ENCODE measurements at places on chromosomes 5 and 9. TPM values are rescaled to one million over a fixed set of nuclear protein-coding genes. Genes with fewer than 3 reads are reported as not detected.

PDZD2 gene
- 0.91 TPM for total RNA-seq

DNA sequence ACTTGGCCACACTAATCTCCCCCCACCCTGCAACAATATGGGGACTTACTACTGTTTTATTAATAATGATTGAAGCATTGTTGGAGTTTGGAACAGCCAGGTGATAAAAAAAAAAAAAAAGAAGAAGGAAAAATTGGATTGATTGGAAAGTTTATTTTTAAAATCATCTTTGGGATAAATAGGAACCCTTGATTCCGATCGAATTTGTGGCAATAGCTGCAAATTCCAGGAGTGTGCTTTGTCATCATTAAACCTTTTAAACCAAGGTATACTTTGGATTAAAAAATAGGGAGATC is 907 bp upstream of the NR2F1 start:
- DNase-seq, result no peak

DNA sequence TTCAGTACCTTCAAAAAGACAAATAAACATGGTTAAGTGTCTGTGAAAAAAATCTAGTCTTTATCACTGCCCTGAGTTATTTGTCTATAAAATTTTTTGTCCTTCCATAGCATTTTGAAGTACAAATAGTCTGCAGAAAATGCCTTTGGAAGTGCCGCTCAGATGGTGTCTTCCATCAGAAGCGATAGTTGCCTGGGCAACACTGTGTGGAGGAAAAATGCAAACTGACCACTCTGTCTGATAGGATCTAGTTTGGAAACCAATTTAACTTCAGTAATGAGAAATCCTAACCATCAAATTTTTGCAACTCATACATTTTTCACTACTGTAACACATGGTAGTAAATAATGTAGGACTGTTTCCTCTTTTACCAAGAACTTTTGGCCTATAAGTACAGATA is 449.9 kb downstream of the PRELID2 start:
- DNase-seq, result no peak

GRCh38 chr9:125189011-125189360 is 617 bp downstream of the PPP6C start:
- DNase-seq, result peak; percentile 24

- DNase-seq, result peak; percentile 81
These were observed 38.4 kb upstream of the PLEKHG4B start for GRCh38 chr5:53381-54174.

DNA sequence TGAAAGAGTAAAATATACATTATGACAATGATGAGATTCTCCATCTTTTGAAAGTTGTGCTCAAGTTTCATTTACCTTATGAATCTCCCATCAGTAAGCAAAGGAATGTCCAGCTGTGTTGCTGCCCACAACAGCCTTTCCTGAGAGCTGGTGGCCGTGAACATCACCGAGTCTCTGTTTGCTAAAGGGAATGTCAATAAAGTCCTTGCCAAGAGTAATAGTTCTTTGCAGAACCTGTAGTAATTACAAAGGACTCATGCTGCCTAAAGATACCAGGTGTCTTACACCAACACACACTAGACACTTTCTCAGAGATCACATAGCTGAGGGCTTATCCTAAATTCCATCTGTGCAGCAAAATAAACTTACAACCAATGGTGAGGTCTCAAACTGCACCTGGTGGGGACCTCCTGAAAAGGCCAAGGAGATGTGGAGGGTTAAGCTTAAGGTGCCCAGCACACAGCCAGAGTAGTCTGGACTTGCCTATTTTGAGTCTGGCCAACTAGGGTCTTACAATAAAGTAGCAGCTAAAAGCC is 111.1 kb upstream of the DAPK1 start:
- peak; percentile 76 for DNase-seq

Data from Daoy (cell line).